Mucosa of descending colon (tissue), 3 donors: ENCODE measurements at places on chromosomes 7 and 10. TPM values are rescaled to one million over a fixed set of nuclear protein-coding genes. Genes with fewer than 3 reads are reported as not detected.

Gene TFEC
- total RNA-seq = 2.8 TPM

- no peak for DNase-seq
Observed at GRCh38 chr7:131196803-131197202, 130.9 kb upstream of the MKLN1 start.

DNA sequence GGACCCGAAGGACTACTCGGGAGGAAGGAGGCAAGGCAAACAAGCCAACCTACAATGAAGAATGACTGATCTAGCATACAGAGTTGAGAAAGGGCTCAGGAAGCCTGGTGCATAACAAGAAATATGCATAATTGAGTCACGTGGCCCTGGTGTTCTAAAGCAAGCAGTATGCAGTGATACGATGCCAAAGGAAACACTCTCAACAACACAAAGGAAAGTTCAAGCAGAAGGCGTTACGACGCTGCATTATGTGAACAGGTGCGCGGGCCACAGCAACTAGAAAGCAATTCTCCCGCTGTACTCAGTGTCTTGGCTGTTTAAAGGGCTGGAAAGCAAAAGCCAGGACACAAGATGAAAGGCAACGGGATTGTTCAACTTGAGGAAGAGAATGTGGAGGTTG lies 100.8 kb downstream of the PRTFDC1 start:
- DNase-seq = peak; percentile 42

Gene OR2A5
- total RNA-seq = not detected

GRCh38 chr10:28558923-28559508 lies 26.1 kb downstream of the WAC start:
- DNase-seq = peak; percentile 27
